Activated T-cell treated with anti-CD3 and anti-CD28 coated beads, Interleukin-2, amount 50 U/mL, for 48 hours (primary cell): ENCODE measurements at places on chromosomes 7 and 10.

DNA sequence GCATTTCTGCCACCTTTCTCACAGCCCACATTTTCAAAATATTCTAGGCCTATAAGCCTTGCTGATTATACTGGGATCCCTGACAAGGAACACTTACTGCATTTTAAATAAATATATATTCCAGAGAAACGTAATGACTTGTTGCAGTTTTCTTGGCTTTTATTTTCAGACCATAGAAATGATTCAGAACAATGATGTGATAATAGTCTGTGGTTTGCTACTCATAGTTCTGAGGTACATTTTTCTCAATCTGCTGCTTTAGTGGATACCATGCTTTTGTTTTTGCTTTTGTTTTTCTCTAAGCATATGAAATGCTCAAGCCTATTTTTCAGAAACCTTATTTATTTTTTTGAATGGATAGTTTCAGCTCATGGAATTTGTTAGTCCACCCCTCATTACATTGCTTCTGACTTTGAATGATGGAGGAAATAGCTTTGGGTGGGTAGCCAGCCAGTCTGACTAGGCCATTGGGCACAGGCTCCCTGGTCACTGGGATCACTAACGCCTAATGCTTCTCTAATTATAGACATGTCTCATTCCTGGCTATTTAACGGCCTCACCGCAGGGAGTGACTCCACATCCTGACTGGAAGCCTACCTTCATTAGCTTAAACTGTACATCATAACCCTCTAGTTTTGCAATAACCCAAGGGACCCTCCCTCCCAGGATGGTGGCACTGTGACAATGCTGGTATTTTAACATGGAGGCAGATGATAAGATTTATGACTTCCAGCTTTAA, 66.1 kb downstream of the MBL2 start:
- no peak for DNase-seq

DNA sequence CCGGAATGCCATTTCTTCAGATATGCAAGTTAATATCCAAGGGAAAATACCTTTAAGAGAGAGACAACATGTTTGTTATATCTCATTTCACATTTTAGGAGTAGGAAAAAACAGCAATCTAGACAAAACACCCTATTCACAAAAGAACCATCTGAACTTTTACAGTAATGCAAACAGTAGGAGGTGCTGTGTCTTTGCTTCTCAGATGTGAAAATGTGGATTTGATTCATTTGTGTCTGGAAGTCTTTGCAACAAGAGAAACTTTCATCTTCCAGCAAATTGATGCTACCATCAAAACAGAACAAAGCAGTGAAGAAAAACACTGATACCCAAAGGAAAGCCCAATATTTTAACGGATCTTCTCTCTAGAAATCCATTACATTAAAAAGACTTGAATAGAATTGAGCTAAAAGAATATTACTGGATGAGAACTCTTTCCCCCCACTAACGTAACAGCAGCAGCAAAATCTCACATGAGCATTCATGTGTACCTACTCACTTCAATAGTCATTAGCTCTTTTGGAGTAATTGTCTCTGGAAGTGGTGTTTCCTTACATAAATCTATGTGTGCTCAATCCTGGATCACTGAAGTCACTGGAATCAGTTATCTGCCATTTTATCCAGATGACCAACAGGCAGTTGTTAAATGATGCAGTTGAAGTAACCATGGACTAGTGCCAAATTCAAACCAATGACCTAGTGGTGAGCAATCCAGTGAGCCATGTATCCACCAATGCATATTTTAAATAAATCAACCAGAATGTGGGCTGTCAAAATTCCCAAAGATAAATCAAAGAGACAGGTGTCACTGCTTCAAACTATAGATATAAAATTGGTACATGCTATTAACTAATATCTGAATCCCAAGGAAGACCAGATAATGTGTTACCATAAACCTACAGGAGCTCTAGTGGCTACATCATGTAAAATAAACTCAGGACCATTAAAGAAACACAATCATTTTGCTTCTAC, 1.8 kb downstream of the SEMA3C start:
- DNase-seq: no peak

DNA sequence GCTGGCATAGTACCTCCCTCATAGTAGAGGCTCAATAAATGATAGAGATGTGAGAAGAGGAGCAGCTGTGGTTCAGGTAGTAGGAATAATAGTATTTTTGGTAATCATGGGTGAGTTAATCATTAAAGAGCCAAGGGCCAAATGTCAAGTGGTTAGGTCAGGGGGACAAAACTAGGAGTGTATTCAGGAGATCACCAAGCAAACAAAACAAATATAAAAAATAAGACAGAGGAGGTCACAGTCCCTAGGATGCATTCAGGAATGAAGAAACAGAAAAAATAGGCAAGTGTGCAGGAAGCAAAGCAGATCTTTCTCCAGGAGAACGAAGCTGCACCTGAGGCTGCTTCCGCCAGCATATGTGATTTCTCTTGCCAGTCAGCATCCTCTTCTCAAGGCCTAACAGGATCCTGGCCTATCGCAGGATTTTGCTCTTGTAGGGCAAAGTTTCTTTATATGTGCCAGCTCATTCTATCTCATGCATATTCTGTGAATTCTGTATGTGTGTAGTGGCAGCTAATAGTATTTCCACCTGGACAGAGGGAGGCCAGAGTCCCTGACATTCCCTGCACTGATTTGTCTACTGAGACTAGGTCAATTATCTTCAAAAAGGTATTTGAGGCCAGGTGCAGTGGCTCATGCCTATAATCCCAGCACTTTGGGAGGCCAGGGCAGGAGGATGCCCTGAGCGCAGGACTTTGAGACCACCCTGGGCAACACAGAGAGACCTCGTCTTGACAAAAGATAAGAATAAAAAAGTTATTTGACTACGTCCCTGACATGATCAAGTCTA, 82.7 kb downstream of the AKR1D1 start:
- no peak for DNase-seq

DNA sequence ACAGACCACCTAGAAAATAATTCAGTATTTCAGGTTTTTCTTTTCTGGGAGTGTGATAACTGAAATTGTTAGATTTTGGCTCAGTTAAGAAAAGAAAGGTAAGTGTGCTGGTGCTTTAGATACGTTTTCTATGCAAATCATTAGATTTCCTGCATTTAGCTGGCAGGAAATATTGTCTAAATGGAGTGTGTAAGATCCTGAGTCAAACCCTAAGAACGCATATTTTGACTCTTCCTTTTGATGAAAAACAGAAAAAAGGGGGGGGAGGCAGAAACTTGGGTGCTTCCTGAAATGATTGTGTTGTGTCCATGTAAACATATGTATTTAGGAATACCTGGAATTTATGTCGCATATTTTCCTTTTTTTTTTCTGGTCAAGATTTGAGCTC, 1.2 kb downstream of the GRK5 start:
- no peak for DNase-seq

GRCh38 chr10:30529373-30529998, 95.5 kb downstream of the MAP3K8 start:
- peak; percentile 80 for DNase-seq

GRCh38 chr7:98907570-98907969, 29.2 kb downstream of the TRRAP start:
- no peak for DNase-seq

- DNase-seq: no peak
Observed at GRCh38 chr10:124050021-124051015, 43.1 kb downstream of the CHST15 start.

DNA sequence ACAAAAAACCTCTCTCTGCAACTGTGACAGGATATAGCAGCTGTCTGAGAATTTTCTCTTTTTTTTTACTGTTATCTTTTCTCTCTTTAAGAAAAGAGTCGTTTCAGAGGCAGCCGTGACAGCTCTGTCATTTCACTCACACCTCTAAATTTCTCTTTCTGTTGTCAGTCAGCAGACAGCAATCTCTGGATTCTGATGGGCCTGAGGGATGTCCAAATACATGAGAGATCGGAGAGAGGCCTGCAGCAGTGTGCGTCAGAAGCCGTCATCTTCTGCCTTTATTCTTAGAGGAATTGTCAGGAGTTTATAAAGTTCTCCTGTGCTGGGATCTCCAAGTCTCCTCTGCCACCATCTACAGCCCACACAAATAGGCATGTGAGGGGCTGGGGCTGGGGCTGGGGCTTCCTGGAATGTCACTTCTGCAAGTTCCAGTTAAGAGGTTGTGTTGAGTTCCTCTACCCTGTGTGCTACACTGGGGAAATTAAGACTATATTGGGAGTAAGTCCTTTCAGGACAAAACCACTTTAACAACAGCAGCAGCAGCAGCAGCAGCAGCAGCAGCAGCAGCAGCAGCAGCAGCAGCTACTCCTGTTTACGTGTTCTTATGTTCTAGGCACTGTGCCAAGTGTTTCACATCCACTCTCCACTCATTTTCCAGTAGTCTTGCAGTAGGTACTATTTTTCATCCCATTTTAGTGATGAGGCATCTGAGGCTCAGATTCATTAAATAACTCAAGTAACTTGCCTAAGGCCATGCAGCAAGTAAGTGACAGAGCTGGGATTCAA, 541.3 kb downstream of the LRMDA start:
- no peak for DNase-seq

GRCh38 chr10:26485150-26485941, 47.2 kb downstream of the APBB1IP start:
- no peak for DNase-seq

- no peak for DNase-seq
Observed at GRCh38 chr10:91514787-91515186, 104.6 kb downstream of the HECTD2 start.

DNA sequence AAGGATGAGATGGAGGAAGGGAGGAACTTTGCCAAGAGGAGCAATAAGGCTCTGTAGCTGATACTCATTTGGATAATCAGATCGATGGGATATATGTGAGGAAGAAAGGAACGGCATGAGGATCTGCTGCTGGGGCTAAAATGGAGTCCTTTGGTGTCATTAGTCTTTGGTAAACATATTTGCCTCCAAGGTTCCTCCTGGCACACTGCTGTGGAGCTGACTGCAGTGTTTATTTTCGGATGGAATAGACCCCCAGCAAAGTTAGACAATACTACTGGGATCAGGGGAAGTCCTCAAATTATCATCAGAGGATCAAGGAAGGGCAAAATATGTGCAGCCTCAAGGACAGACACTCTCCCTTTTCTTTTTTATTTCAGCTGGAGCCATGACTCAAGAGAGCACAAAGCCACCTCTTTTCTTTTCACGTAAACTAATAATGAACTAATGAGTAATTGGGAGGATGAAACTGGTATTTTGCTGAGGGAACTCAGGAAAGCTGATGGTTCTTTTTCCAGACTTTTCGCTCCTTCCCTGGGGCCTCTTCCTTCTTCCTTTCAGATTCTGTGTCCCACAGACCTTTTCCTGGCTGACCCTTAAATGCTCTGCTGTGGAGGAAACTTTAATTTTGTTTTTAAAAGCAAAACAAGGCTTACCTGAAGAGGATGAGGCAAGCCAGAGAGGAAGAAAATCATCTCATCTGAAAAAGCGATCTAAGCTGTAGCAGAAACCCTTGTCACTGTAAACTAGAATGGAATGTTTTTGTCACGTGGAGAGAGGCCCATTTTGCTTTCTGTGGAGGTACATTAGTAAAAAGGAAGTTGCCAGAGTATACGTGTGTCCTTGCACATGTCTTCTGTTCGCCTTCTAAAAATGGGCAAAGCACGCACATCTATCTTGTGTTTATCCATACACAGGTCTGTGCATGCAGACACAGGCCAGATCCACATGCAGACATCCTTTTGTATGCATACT, 33.3 kb downstream of the LRMDA start:
- no peak for DNase-seq

DNA sequence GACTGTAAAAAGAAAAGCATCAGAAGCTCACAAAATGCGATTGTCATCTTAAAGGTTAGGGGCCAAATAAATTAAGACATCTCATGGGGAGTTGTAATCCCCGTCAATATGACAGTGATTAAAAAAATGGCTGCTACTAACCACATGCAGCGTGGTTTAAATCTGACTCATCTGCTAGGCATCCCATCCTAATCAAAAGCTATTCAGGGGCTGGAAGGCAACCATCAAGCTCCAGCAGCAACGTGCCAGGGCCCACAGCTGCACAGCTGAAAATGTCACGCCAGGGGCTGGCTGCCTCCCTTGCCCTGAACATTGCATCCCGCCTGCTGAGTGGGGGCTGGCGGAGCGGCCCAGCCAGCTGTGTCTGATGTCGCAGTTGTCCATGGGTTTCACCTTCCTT, 66.3 kb upstream of the FRMD4A start:
- DNase-seq: no peak

- DNase-seq: peak; percentile 76
Observed at GRCh38 chr7:101538596-101539459, 90.3 kb downstream of the MYL10 start.

- DNase-seq: no peak
Observed at GRCh38 chr10:33084453-33084852, 126.4 kb upstream of the ITGB1 start.

GRCh38 chr7:45203459-45203858, 45.9 kb downstream of the RAMP3 start:
- no peak for DNase-seq

DNA sequence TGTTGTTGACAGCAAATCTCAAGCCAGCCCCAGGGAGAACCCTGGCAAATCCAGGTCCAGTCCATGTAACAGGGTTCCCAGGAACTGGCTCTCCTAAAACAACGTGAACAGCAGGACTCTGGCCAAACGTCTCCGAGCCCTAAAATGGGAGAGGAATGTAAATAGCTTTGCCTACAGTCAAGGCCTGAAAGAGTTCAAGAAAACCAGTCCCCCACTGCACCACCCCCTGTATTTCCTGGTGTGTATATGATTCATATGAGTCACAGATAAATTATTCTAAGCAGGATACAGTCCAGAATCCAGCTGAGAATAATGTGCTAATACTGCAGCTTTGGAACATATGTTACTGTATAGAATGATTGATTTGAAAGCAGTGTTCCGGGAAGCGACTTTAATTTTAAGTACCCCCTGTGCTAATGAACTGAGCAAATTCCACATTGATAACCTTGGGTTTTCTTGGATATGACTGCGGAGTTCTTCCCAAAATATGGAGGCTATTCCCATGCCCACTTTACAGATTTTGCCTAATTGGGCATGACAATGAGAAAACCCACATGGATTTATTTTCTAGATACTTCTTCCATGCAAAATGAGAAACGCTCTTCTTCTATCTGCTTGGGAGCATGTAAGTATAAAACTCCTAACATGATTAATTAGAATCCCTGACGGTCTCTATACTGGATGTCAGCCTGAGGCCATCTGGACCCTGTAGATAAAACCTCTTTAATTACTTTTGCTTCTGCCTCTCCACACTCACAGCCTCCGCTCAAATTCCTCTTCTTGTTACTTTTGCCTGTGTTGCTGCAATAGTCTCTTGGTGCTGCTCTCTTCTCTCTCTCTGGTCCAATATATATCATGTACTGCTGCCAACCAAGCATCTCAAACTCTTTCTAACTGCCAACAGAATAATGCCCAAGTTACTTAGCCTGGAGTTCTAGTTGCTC, 50.2 kb downstream of the LAMB4 start:
- no peak for DNase-seq

- no peak for DNase-seq
Observed at GRCh38 chr7:43792471-43793150, 34.1 kb downstream of the BLVRA start.

DNA sequence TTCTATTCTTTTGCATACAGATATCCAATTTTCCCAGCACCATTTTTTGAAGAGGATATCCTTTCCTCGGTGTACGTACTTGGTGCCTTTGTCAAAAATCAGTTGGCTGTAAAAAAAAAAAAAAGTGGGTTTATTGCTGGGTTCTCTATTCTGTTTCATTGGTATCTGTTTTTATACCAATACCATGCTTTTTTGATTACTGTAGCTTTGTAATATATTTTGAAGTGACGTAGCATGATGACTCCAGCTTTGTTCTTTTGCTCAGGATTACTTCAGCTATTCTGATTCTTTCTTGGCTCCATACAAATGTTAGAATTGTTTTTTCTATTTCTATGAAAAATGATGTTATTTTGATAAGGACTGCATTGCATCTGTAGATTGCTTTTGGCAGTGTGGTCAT, 165.5 kb downstream of the MLLT10 start:
- DNase-seq: no peak

GRCh38 chr10:3236644-3237404, 64.2 kb upstream of the PITRM1 start:
- DNase-seq: no peak
